CD4-positive, alpha-beta T cell treated with Interleukin-10 for 1 hour (primary cell): ENCODE measurements at places on chromosomes 12 and 14.

- DNase-seq: peak; percentile 80
These were observed 6.5 kb downstream of the ZBTB1 start for GRCh38 chr14:64510825-64511671.

DNA sequence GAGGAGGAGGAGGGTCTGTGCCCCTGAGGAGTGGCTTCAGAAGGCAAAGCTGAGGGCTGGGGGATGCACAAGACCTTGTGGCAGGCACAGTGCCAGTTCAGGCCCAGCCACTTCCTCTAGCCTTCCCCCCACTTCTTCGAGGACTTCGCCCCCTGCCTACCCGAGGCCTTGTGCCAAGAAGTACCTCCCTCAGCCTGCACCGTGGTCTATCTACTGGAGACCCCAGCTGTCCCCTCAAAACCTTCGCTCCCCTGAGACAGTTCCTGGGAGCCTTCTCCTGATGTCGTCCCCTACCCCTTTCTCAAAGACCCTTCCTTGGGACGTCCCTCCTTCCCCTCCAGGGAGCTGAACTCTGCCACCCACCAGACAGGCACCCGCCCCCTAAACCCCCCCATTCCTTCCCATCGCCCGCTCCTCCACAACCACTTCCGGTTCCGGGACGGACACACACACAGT, 604 bp downstream of the ZNF384 start:
- DNase-seq: peak; percentile 53

- DNase-seq: no peak
These were observed 764.3 kb downstream of the NOVA1 start for GRCh38 chr14:25833341-25834126.

- no peak for DNase-seq
These were observed 12.0 kb downstream of the PDE6H start for GRCh38 chr12:14984766-14985285.

DNA sequence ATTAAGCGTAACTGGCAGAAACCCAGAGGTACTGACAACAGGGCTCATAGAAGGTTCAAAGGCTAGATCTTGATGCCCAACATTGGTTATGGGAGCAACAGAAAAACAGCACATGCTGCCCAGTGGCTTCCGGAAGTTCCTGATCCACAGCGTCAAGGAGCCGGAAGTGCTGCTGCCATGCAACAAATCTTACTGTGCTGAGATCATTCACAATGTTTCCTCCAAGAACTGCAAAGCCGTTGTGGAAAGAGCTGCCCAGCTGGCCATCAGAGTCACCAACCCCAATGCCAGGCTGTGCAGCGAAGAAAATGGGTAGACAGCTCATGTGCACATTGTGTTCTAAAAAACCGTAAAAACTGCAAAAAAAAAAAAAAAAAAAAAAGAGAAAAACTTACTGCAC, 192.3 kb downstream of the MON2 start:
- no peak for DNase-seq

DNA sequence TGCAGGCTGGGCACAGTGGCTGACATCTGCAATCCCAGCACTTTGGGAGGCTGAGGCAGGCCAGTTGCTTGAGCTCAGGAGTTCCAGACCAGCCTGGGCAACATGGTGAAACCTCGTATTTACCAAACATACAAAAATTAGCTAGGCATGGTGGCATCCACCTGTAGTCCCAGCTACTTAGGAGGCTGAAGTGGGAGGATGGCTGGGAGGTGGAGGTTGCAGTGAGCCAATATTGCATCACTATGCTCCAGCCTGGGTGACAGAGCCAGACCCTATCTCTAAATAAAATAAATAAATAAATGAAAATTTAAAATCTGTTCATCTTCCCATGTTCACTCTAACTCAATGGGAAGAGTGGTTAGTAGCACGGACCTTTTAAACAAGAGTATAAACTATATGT, 71.2 kb downstream of the ELK3 start:
- DNase-seq: no peak

GRCh38 chr14:73842851-73843250, 8.8 kb upstream of the PTGR2 start:
- no peak for DNase-seq

- no peak for DNase-seq
These were observed 743 bp upstream of the DTX1 start for GRCh38 chr12:113055594-113056380.

DNA sequence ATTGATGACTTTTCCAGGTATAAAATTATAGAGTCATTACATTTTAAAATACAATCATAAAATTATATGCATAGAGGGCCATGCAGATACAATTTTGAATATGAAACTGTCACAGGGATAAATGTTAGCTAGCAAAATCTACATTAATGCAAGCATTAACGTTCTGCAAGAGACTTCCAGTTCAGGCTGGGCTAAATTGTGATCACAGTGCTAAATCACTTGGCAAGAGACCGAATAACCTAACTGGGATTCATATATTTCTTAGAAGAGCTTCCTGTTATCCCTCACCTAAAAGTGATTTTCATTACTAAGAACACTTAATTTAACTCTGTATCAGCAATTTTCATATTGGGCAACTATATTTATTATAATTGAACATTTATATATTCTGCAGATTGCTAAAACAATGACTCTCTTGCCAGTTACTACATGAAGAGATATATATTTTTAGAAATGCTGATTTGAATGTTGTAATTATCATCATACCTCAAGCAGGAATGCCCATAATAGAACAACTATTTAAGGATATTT, 83.2 kb downstream of the MGAT4C start:
- DNase-seq: no peak

DNA sequence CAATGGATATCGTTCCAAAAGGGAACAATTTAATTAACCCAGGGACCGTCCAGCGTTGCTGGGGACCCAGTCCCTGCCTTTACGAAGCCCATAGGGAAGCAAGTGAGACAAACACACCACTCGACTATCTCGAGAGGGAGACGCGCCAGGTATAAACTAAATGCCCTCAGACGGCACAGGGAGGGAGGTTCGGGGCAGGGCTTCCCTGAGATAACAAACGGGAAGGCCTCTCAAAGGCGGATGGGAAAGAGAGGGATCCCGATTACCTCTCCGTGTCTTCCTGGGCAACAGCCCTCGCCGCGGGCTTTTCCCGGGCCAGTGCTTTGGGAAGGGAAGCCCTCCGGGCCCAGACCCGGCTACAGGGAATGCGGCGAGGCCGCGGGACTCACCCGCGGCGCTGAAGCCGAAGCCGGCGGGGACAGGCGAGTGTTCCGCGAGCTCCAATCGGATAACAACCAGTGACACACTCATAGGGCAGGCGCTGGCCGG, 390 bp downstream of the BRAP start:
- no peak for DNase-seq
